ENCODE measurements at places on chromosomes 3 and 15.

GRCh38 chr3:15470849-15471248 is 43.5 kb downstream of the EAF1 start:
- no peak for DNase-seq

- DNase-seq = no peak
Measured at GRCh38 chr3:71087143-71088018, 496.1 kb downstream of the FOXP1 start.

GRCh38 chr3:54882129-54882833 is 45.6 kb downstream of the LRTM1 start:
- no peak for DNase-seq

- no peak for DNase-seq
Measured at GRCh38 chr3:8839607-8840325, 70.4 kb upstream of the OXTR start.

DNA sequence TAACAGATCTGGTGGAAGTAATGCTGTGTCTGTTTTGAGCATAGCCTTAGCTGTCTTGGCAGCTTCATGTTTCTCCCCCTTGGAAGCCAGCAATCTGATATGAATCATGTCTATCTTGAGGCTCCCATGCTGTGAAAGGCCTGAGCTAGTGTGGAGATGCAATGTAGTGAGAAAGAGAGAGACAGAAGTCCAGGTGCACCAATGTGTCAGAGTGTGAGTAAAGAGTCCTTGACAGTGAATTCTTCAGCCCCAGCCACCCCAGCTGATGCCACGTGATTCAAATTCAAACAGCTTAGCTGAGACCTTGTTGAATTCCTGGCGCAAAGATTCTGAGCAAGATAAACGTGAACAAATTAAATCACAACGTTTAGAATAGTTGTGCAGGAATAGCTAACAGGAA is 704.2 kb downstream of the EDEM1 start:
- no peak for DNase-seq

- DNase-seq = no peak
Measured at GRCh38 chr3:172174513-172175253, 135.3 kb downstream of the FNDC3B start.

GRCh38 chr15:80207887-80208286 is 44.1 kb downstream of the CTXND1 start:
- no peak for DNase-seq

DNA sequence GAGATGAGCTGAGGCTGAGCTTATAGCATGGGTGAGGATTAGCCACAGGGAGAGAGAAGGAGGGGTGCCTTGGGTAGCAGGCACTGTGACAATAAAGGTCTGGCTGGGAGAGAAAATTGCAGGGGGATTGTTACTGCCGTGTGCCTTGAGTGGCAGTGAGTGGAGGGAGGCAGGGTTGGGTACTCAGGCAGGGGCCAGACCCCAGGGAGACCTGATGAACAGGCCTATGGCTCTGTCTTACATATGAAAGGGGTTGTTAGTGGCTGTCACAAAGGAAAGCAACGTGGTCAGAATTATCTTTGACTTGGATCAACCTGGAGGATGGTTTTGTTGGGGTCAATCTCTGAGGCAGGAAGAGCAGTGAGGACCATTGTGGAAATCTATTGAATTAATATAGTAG is 84.5 kb downstream of the LRTM1 start:
- no peak for DNase-seq

DNA sequence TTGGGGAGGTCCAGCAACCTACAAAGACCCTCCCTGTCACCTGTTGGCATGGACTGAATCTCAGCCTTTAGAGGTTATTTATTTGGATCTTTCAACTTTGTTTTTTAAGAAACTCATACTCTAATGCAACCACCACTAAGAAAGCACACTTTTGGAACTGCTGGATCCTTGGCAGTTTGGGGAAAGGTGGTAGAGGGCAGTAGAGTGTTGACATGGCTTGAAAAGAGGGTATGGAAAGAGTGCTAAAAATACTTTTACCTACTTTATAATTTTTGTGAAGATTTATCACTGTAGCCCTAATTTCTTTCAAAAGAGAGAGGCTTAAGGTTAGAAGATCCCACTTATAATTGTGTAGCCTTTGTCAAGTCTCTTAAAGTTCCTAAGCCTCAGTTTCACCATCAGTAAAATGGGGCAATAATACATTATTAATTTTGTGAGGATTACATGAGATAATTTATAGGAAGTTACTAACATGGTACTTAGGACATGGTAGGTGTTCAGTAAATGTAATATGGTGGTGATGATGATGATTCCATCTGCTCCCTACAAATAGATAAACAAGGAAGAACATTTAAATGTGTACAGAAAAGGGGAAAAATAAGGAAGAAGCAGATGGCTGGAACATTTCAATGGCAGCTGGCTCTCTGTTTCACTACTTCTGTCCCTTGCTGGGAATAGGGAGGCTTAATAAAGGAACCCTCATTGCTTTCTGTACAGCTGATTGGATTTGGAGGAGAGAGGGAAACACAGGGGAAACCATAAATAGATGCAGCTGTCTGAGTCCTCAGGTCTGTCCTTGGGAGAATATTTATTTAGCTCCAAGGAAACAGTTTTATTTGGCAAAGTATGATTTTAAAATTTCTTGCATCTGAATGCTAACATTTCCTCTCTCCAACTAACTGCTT is 208.4 kb upstream of the ADAMTS9 start:
- no peak for DNase-seq

DNA sequence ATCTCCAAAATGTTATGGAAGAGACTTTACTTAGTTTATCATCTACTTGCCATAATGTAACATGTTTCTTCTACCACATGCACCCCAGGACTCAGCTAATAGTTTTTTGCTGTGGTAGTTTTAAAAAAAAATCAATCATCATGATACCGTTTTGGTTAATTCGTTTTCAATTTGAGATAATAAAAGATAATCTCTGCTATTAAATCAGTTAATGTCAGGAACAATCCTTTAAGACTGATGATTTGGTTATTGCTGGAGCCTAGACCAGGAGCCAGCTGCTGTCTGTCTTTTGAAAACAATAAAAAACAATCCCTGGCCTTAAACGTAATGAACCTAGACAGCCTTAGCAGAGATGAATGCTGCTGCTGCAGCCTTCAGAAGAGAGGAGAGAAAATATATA is 403.7 kb downstream of the OXSM start:
- DNase-seq = no peak

DNA sequence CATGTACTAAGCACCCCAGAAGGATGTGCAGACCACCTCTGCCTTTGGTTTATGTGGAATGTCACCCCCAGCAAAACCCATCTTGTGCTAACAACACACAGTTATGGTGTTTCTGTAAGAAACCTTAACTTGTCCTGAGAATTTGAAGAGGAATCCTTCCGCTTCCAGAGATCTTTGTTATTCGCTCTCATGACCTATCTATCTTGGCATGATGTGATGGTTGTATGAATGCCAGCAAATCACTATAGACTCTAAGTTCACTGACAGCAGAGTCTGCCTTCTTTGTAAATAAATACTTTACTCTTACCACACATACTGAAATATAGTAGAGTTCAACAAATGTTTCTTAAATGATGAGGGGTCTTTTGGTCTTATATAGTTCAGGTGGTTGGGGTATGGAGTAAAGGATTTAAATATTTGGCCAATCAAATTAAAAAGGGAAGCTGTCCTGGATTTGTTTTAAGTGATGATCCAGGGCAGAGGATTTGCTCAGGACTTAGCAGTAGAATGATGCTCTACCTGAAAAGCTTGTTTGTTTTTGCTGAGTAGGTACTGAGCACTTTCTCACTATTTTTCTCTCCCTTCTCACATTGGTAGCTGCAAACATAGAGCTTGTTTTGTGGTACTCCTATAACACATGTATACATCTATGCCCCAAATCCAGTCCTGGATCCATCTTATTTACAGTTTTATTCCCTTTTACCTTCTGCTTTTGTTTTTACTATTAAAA is 27.9 kb upstream of the RTP1 start:
- no peak for DNase-seq

- no peak for DNase-seq
Measured at GRCh38 chr3:119582178-119582577, 2.9 kb downstream of the ADPRH start.

GRCh38 chr15:100338971-100339444 is 2.8 kb downstream of the ADAMTS17 start:
- peak; percentile 67 for DNase-seq

GRCh38 chr3:188090620-188091309 is 63.2 kb upstream of the LPP start:
- no peak for DNase-seq

DNA sequence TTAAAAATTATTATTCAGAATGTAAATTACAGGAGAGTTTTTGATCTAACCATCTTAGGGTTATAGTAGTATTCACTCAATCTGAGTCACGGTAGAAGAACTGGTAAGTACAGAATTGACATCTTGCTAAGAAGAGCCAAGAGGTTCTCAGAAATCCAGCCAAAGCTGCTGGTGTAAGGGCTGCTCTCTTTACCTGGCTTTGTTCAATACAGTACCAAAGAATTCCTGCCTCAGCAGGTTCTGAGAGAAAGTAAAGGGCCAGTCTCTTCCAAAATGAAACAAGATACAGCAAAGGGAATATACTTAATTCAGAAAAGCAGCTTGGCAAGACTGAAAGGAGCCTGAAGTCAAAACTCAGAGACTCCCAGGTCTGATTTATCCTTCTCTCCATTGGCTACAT is 193.1 kb downstream of the TNIK start:
- no peak for DNase-seq

DNA sequence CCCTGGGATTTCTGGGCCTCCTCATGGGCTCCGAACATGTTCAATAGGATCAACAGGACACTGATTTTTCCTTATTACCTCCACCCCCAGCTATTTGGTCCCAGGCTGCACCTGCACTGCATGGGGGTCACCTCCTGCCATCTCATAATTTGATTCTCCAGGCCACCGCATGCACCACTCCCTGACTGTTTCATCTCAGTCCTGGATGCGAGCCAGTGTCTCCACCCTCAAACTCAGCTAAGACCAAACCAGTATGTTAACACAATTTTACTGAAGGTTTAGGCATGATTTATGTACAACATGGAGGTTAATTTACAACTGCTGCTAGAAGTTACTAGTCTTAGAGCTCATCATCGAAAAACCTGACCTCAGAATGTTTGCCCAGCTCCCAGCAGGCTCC is 249.5 kb downstream of the UACA start:
- DNase-seq = no peak

DNA sequence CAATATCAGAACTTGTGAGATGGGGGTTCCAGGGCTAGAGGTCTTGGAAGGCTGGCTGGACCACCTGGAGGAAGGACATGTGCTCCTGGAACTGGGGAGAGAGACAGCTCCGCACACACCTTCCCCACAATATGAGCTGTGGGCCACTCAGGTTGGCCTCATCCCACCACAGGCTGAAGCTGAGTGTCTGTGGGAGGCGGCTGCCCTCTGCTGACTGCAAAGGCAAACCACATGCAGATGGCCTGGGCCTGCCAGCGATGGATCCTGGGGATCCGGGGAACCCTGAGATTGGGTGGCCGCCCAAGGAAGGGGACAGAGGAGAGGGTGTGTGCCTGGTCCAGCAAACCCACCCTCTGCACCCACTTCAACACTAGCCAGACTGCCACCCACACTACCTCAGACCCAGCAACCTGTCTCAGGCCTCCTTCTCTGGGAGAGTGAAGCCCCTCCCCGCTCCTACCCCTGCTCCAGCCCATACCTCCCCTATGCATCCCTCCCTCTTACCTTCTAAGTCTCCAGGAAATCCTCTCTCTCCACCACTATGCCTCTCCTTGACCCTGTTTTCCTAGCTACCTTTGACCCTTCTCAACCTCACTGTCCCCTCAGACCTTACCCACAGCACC is 44.8 kb downstream of the CYP11A1 start:
- peak; percentile 81 for DNase-seq

DNA sequence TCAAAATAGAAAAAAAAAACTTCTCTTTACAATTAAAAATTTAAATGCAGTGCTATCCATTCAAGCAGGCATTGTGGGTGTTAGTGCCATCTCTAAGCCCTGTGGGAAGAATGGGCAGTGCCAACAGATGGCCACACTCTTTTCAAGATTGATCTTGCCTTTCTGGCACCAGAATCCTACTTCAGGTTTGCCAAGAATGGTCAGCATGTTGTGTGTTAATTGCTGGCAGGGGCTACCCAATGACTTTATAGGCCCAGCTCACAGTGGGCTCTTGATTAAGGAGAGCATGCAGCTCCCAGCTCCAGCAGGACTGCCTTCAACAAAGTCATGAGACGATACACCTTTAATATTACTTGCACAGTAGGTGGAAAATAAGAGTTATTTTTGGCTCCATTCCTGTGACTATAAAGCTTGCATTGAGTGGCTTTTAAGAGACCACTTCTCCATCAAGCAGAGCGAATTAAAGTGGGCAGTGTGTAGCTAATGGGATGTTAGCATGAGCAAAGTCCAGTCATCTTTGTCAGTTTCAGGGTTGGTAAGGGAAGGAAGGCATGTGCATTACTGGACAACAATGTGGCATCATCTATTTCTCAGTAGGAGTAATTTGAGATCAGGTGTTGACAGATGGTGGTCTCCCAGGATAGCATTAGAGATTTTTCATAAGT is 476.8 kb downstream of the C3orf38 start:
- no peak for DNase-seq

GRCh38 chr15:92596623-92597022 is 59.0 kb downstream of the FAM174B start:
- no peak for DNase-seq

DNA sequence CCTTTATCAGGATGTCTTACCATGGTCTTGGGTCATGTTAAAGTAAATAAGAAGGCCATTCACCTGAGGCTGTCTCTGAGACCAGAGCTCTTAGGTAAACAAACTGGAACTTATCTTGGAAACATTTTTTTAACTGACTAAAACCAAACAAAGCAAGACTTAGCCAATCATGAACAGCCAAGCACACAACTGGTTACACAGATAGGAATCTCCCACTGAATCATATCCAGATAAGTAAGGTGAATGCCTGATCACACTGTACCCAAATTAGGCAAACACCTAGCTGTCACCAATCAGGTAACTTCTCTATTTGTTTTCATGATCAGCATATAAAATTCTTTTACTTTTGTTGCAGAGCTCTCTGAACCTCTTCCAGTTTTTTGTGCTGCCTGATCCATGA is 205.4 kb downstream of the CNTN3 start:
- DNase-seq = no peak

GRCh38 chr3:161069511-161070251 is 35.5 kb downstream of the B3GALNT1 start:
- DNase-seq = no peak

DNA sequence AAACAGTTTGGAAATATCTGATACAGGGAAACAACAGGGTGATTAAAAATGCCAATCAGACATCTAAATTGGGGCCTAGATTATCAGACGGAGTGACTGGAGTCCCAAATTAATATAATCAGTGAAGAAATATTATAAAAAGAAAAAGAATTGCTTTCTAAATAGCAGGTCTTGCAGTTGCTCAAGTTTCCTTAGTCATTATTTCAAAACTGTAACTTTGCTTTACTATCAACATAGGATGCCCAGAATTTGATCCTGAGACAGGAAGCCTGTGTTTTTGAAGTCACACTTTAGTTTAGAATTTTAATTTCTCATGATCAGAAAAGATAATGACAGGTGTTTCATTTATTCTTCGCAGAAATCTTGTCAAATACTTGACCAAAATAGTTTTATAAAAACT is 105.9 kb downstream of the IL1RAP start:
- DNase-seq = no peak

- DNase-seq = no peak
Measured at GRCh38 chr3:70646635-70647034, 334.2 kb upstream of the MDFIC2 start.

- no peak for DNase-seq
Measured at GRCh38 chr3:134663721-134664456, 13.1 kb upstream of the KY start.

All from mesothelial cell of epicardium (in vitro differentiated cells).